Sciatic nerve (tissue), 2 donors: ENCODE measurements at places on chromosomes 13 and 19.

- no peak for DNase-seq
Measured at GRCh38 chr13:110300090-110300815, 6.7 kb downstream of the COL4A1 start.

GRCh38 chr19:6587093-6587820 lies 3.7 kb downstream of the CD70 start:
- no peak for DNase-seq

GRCh38 chr13:19782049-19782726 lies 557 bp downstream of the PSPC1 start:
- DNase-seq: peak; percentile 73

DNA sequence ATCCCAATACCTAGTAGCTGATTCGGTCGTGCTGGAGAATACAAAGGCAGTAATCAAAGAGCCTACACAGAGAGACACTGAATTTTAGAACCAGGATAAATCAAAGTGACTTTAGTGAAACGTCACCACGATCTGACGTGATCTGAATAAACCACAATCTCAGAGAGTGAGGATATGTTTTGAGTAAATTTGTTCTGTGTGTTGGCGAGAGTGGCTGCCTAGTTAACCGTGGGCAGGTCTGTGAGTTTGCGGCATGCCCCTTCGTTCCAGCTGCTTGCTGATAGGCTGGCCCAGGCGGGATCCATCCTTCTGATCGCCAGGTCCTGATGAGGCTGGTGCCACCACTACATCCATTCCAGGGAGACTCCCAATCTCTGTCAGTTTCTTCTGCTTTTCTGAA lies 40.4 kb downstream of the LRCH1 start:
- DNase-seq: no peak

DNA sequence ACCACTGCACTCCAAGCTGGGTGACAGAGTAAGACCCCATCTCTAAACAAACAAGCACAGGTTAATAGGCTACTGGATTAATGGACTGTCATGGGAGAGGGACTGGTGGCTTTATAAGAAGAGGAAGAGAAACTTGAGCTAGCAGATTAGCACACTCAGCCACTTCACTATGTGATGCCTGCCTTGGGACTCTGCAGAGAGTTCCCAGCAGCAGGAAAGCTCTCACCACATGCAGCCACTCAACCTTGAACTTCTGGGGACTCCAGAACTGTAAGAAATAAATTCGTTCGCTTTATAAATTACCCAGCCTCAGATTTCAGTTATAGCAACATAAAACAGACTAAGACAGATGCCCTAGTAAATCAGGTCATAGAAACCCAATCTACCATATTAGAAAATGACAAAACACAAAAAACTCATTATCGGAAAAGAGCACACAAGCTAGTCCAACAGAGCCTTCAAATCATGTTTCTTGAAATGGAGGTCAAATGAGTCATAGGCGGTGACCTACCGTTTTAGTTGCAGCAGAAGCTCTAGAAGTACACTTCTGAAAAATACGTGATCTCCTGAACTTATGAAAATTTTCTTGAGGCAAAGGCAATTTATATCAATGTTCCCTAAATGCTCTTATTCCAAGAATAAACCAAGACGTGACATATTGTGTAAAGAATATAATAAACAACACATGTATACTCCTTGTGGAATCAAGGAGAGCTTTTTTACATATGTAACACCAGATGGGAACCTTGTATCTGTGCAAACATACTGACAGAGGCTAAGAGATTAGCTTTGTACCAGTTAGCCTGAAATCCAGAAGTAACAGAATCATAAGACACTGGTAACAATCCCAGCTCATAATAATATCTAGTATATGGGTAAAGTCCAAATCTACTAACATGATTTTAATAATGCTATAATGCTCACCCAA lies 340.9 kb upstream of the SGCG start:
- DNase-seq: no peak

GRCh38 chr13:36421447-36421846 lies 10.8 kb upstream of the CCNA1 start:
- DNase-seq: no peak

- DNase-seq: no peak
Measured at GRCh38 chr19:41637484-41637883, 10.6 kb upstream of the CEACAM4 start.

GRCh38 chr13:103283451-103283820 lies 217.2 kb upstream of the SLC10A2 start:
- DNase-seq: no peak

DNA sequence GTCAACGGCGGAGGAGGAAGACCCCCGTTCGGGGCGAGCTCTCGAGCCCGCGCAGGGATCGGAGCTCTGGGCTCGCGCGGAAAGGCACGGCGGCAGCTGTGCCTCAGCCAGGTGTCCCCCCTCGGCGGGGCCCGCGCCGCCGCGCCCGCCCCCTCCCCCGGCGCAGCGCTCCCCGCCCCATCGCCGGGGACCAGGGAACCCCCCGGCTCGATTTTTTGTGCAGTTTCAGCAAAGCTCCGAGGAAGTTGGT lies 110.0 kb downstream of the KCNRG start:
- no peak for DNase-seq

- no peak for DNase-seq
Measured at GRCh38 chr13:96397807-96398206, 307.9 kb downstream of the HS6ST3 start.

DNA sequence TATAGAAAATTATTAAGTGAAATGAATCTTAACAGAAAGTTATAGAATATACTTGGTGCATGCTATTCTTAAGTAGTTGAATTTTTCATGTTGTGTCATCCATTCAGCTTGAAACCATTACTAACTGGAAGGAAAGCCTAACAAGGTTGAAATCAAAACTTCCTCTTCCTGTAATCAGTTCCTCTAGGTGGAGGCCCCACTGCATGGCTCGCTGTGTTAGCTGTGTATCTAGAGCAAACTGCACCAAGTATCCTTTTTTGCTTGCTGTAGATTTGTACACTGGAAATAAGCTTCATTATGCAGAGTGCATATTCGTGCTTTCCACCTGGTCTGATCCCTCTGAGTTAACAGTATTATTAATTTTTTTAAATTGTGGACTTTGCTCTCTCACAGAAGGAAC lies 1146.1 kb downstream of the EFNB2 start:
- no peak for DNase-seq

GRCh38 chr13:49443357-49443703 lies 534 bp downstream of the CAB39L start:
- no peak for DNase-seq

DNA sequence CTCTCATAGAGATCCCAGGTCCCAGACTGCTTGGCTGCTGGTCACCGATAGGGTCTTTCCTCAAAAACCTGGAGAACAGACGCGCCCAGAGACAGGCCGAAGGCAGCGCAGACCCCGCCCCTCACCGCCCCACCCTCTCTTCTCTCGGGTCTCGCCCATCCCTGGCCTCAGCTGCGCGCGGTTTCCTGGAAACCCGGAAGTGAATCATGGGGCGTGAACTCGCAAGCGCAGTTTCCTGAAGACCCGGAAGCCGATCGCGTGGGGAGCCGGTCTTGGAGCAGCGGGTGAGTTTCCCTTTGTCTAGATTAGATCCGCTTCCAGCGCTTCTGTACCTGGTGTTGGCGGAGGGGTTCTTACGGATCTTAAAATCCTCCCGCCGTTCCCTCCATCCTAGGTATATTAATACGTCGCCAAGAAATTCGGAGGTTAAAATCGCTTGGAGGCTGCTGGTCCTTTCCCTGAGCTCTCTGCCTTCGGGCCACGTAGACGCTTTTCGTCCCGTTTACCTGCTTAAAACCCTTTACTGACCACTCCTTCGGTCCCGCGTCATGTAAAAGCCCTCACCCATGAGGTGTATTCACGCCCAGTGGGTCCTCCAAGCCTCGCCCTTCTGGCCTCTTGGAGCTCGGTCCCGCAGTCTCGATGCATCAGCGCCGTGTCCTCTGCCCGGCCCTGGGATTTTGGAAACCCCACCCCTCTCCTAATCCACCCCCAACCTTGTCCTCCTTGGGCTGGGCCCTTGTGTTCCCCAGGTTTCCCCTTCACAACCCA lies at the start of gene ZNF578:
TSS of gene ZNF578 (plus strand) at position 230 of the 771 bp plus-strand sequence. CDS start 48,293 bp downstream, outside the sequence.
- peak; percentile 86 for DNase-seq

DNA sequence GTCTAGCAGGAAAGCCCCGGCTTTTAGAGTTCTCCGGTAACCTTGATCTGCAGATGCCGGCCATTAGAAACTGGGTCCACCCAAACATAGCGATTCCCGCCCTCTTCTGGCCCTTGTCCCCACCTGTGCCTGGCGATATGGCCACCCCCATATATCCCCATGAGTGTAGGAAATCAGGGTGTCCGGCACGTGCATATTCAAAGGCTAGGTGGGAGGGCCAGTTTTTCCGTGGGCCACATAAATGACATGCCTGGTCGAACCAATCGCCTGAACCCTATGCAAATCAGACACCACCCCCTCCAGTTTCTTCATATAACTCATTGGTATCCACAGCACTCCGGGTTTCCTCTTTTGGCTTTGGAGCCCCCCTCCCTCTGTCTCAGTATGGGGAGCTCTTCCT lies 37.4 kb downstream of the ERICH4 start:
- no peak for DNase-seq

DNA sequence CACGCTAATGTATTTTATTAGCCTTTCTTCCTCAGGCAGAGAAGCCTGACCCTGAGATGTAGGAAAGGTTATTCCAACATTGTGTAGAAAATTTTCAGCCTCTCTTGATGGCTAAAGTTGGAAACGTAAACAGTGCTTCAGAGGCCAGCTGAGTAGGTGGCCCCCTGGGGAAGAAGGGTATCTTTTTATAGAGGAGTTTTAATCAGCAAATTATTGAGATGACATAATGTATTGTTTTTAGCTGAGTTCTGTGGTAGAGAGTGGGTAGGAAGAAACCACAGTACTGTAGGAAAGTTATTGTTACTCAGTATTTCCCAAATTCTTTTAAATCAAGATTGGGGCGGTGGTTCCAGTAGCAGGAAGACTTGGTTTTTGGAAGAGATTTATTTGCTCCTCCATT lies 268.8 kb downstream of the DLEU7 start:
- DNase-seq: no peak

DNA sequence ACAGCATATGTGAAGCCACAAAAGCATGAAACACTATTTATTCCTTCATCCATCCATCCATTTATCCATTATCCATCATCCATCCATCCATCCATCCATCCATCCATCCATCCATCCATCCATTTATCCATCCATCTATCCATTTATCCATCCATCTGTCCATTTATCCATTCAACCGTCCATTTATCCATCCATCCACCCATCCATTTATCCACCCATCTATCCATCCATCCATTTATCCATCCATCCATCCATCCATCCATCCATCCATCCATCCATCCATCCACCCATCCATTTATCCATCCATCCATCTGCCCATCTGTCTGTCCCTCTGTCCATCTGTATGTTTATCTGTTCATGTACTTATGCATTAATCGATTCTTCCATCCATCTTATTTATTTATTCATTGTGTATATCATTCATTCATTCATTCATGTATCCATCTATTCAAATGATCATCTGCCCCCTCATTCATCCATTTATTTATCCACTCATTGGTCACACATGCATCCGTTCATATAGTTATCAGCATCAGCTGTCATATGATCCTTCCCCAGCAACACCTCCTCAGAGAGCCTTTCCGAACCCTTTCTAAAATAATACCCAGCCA lies 7.0 kb upstream of the MYH14 start:
- no peak for DNase-seq

GRCh38 chr13:80473695-80474094 lies 132.8 kb upstream of the SPRY2 start:
- DNase-seq: no peak

DNA sequence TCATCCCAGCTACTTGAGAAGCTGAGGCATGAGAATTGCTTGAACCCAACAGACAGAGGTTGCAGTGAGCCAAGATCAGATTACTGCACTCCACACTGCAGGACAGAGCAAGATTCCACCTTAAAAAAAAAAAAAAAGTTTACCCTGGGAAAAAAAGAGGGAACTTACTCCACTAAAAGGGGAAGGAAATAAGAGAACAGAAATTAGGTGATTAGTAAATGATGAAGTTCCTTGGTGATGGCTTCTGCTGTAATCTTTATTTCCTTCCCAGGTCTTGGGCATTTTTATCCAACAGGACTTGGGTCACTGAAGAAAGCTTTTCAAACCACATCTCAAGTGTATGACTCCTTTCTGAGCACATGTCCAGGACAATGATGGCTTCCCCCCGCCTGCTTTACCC lies 9.3 kb downstream of the ZNF780A start:
- DNase-seq: no peak

DNA sequence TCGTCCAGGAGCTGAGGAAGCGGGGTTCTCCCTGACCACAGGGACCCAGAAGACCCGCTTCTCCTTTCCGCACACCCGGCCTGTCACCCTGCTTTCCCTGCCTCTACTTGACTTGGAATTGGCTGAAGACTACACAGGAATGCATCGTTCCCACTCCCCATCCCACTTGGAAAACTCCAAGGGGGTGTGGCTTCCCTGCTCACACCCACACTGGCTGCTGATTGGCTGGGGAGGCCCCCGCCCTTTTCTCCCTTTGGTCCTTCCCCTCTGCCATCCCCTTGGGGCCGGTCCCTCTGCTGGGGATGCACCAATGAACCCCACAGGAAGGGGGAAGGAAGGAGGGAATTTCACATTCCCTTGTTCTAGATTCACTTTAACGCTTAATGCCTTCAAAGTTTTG lies 18.9 kb downstream of the VASP start:
- DNase-seq: peak; percentile 74

DNA sequence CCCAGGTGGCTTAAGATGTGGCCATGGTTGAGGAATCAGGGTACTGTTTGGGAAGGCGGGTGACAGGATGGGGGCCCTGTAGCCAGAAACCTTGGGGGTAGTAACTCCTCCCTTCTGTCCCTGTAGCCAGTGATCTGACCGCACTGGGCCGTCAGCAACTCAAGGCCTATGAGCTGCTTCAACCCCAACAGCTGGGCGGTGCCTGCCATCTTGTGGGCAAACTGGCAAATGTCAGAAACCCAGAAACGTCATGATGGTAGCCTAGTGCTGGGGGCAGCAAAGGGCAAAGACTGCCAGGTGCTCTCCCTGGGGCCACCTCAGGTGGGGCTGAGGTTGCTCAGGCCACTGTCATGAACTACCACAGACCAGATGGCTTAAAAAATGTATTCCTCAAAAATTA lies 3.5 kb downstream of the COPE start:
- no peak for DNase-seq

DNA sequence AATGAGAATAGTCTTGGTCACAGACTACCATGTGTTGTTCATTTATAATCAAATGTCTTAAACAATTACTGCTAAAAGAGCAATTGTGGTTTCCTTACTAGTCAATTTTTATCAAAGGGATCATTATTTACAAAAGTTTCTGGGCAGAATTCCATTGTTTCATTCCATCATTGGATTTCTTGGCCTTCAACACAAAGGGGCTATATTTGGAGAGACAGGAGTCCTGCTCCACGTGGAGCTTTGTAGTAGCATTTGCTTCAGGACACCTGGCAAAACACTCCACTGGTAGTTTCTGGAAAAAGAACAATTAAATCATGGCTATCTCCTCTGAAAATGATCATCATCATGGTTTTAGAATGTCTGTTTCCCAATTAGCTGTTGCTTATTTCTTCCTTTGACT lies 22.3 kb upstream of the STARD13 start:
- DNase-seq: no peak

GRCh38 chr13:51000571-51001260 lies 91.1 kb downstream of the RNASEH2B start:
- DNase-seq: no peak

- no peak for DNase-seq
Measured at GRCh38 chr19:17121736-17122293, 46.2 kb downstream of the MYO9B start.

- no peak for DNase-seq
Measured at GRCh38 chr19:17460372-17461230, at the start of gene NXNL1. Gene NXNL1, minus strand, starts transcription at chr19:17460926. Its CDS starts 57 bp downstream, at chr19:17460869.

GRCh38 chr13:74040200-74040599 lies 94.0 kb downstream of the KLF12 start:
- no peak for DNase-seq
